A549 treated with ZK216348 at 1 μM for 4 hours (cell line): ENCODE measurements at places on chromosomes 5 and 9. TPM values are rescaled to one million over a fixed set of nuclear protein-coding genes. Genes with fewer than 3 reads are reported as not detected.

The IFNK gene
- total RNA-seq: not detected in 5 replicates

The TNC gene
- 0.59 to 2.3 TPM (median 1.0 TPM) in 5 replicates for total RNA-seq

The PTGES gene
- total RNA-seq: 117 to 168 TPM (median 139 TPM) in 5 replicates

The PCDHGA6 gene
- total RNA-seq: 0.05 to 0.29 TPM (median 0.20 TPM) in 5 replicates

The DENND1A gene
- 9.7 to 13.4 TPM (median 11.8 TPM) in 5 replicates for total RNA-seq

The ADAMTSL1 gene
- total RNA-seq: 0.04 TPM in 1 of 5 replicates, not detected in the others

The FGD3 gene
- total RNA-seq: 0.13 to 0.36 TPM (median 0.17 TPM) in 5 replicates

The SPATA31E1 gene
- total RNA-seq: not detected in 5 replicates

The SOHLH1 gene
- not detected in 5 replicates for total RNA-seq

The TAF1L gene
- 0.02 TPM in 1 of 5 replicates, not detected in the others for total RNA-seq

The TUSC1 gene
- 4.2 to 8.5 TPM (median 7.7 TPM) in 5 replicates for total RNA-seq

The GKAP1 gene
- total RNA-seq: 4.0 to 7.5 TPM (median 5.8 TPM) in 5 replicates

The LHX3 gene
- 0.09 to 0.14 TPM (median 0.12 TPM) in 4 of 5 replicates, not detected in the other for total RNA-seq

The C9orf50 gene
- not detected in 5 replicates for total RNA-seq

The MAST4 gene
- 1.1 to 2.3 TPM (median 1.6 TPM) in 5 replicates for total RNA-seq

The FAM169A gene
- 3.1 to 8.6 TPM (median 6.5 TPM) in 5 replicates for total RNA-seq

The BICD2 gene
- 23.5 to 37.2 TPM (median 32.2 TPM) in 5 replicates for total RNA-seq

The OR1Q1 gene
- 0.15 TPM in 1 of 5 replicates, not detected in the others for total RNA-seq

The SMIM33 gene
- not detected in 5 replicates for total RNA-seq

The CCDC152 gene
- not detected in 5 replicates for total RNA-seq

The ZNF474 gene
- total RNA-seq: 0.12 to 0.49 TPM (median 0.31 TPM) in 4 of 5 replicates, not detected in the other

The FRMD3 gene
- 3.1 to 5.5 TPM (median 4.2 TPM) in 5 replicates for total RNA-seq

The PCDHB14 gene
- 0.11 to 0.13 TPM in 2 of 5 replicates, not detected in the others for total RNA-seq

The SLC38A9 gene
- total RNA-seq: 21.0 to 32.7 TPM (median 23.8 TPM) in 5 replicates

The PCDHGA4 gene
- total RNA-seq: 0.11 to 0.23 TPM (median 0.17 TPM) in 5 replicates
